ENCODE measurements at places on chromosomes 1 and 21.

- DNase-seq = no peak
Measured at GRCh38 chr1:206518206-206518605, 10.9 kb downstream of the RASSF5 start.

DNA sequence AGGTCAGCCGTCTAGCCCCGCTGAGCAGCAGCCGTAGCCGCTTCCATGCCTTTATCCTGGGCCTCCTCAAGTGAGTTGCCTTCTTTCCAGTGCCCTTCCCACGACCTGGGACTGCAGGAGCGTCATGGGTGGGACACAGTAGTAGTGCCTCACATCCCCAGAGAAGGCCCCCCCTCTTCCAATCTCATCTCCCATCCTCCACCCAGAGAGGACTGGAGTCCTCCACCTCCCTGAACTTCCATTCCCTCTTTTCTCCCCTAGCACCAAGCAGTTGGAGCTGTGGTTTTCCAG lies 4.9 kb downstream of the RUSC1 start:
- no peak for DNase-seq

GRCh38 chr1:166701603-166702100 lies 137.6 kb upstream of the POGK start:
- DNase-seq = no peak

GRCh38 chr1:205922314-205922713 lies 20.9 kb downstream of the SLC26A9 start:
- DNase-seq = no peak

GRCh38 chr1:28509705-28510272 lies 3.9 kb downstream of the RCC1 start:
- no peak for DNase-seq

DNA sequence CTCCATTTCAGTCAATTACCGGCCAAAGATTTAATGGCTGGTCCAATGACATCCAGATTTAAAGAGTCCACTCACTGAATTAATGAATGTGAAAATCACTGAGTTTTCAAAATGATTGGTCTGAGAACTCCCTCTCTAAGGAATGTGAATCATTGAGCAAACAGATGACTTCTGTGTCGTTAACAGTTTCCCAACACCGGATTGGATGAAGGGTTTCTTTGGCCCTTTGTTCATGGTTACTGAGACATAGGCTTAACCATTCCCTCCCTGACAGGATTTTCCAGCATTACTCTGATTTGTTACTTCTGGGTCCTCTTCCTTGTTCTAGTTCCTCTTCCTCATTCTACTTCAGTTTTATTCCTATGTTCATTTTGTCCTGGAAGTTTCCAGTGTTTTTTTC lies 1.5 kb upstream of the CLDN17 start:
- DNase-seq = no peak

- DNase-seq = no peak
Measured at GRCh38 chr1:62209931-62210595, 15.4 kb downstream of the L1TD1 start.

- DNase-seq = no peak
Measured at GRCh38 chr21:20642681-20643080, 355.5 kb upstream of the NCAM2 start.

- DNase-seq = no peak
Measured at GRCh38 chr1:232979558-232979957, 29.1 kb downstream of the NTPCR start.

DNA sequence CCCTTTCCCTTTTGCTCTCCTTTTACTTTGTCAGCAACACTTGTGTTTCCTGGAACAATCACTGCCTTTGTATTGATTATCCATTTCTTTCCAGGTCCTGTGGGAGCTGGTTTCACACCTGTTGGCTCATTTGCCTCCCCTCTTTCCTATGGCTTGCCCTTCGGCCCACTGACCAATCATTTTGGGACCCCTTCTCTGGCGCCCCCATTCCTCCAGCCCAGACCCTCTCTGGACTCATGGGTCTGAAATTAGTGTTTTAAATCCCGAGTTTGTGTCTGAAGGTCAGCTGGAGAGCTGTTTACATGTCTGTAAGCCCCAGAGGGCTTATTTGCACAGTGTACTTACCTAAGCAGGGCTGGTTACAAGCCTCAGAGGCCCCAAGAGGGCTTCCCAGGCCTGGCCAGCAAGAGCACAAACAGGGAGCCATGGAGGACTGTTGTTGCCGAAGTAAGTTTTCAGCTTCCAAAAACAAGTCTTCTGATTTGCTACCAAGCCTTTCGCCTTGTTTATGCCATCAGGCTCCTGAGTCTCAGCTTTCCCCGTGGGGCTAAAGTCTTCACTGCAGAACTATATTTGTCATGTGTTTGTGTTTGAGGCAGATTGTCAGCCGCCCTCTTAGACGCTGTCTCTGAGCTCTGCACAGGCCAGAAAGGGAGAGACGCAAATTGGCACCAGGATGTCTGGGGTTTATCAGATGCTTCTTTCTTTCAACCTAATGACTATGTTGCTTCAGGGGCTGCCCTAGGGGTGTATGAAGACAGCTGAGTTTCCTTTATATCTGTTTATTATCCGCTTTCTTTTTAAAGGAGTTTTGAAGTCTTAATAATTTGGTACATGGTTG lies 93.0 kb downstream of the ATP1A1 start:
- peak; percentile 22 for DNase-seq

GRCh38 chr1:71948561-71948960 lies 333.8 kb downstream of the NEGR1 start:
- DNase-seq = no peak

GRCh38 chr1:202234331-202235002 lies 40.9 kb downstream of the LGR6 start:
- no peak for DNase-seq

GRCh38 chr1:16092097-16092922 lies 18.9 kb upstream of the FAM131C start:
- no peak for DNase-seq

DNA sequence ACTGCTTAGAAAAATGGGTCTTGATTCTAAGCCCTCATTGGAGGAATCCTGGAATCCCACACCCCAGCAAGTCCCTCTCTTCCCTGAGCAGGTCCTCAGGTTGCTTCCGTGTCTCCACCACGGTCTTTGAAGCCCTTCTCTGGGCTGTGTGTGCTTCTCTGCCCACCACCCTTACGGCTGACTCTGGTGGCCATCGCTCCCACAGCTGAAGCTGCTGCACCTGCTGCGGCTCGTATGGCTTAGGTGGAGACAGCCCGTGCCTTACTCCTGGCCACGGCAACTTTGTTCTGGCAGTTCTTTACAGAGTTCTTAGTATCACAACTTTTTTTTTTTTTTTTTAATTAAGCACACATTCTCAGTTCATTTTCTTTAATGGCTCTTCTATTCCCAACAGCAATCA lies 10.9 kb upstream of the KIF26B start:
- DNase-seq = no peak

- DNase-seq = no peak
Measured at GRCh38 chr1:22709891-22710700, 543 bp upstream of the EPHB2 start.

- DNase-seq = no peak
Measured at GRCh38 chr1:23845163-23845562, 19.9 kb upstream of the HMGCL start.

DNA sequence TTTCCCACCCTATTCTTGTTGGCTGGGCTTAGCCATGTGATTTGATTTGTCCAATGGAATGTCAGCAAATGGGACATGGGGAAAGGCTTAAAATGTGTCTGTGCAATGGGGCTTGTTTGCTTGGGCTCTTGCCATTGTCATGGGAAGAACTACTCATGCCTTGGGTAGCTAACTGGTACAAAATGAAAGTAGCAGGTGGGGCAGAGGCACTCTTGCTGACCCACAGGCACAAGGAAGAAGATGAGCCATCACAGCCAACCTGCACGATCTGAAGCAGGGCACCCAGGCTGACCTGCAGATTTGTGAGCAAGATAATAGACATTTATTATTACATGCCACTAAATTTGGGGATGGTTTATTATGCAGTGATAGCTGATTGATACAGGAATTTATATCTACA lies 305.9 kb upstream of the CAMK1G start:
- no peak for DNase-seq

- DNase-seq = no peak
Measured at GRCh38 chr1:50853325-50853724, 106.7 kb downstream of the FAF1 start.

DNA sequence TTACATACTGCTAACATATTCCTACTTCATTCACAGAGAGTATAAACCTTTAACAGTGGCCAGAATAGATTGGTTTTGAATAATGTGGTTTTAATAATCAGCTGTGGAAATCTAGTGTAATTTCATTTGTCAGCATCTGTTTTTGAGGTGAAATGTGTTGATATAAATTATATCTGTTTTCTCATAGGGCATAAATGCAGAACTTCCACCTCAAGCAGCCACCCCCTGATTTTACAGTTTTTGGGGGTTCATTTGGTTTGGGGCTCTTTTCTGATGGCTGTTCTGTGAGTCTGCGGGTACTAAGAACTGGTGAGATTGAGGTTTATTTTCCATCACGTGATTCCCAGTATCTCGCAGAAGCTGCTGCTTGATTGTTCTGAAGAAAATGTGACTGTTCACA lies 23.2 kb downstream of the EDARADD start:
- DNase-seq = no peak

DNA sequence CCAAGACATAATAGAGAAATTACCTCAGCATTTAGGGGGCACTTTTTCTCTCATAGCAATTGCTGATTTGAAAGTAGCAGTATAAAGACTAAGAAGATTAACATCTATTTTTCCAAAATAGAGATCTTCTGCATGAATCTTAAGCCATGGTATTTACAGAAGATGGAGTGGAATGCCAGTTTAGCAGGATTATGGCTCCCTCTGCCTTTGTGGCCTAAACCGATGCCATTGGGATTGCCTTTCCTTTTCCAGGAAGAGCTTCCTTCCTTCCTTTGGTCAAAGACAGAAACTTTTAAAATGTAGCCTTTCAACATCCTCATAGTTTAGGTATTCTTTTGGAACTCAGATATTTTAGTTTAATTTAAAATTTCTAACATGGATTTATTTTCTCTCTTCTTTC lies 39.4 kb downstream of the CFHR5 start:
- no peak for DNase-seq

DNA sequence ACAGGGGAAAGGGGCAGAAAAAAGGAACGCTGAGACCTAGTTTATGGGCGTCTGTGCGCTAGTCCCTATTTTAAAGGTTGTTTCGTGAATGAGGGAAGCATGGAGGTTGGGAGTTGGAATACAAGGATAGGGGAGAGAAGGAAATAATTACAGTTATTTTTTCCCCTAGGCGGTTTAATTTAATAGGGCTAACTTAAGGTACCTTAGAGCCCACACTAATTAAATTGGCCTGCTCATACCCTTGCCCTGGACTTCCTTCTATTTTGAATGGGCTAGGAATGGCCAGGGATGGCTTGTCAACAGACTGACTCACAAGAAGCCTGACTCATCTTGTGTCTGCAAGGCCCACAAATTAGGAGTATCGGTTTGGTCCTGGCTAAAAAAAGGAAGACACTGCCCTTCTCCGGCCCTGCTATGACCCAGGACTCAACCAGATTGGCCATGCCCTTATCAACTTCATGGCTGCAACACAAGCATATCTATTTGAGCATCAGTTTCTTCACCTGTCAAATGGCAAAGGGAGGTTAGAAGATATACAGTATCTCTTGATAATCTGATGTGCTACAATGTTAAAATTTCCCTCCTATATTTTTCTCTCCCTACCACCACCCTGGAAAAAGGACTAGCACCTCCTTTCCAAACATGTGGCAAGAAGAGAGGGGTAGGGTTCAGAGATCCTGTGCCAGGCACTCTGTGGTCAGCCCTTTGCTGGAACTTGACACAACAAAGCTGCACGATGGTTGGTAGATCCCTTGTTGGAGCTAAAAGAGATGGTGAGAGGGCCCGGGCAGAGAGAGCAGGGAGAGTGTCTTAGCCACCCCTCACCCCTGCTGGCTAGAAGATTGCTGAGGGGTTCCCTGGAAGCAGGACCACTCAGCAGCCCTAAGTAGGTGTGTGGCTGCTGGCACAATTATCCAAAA lies 2.2 kb upstream of the SSBP3 start:
- DNase-seq = no peak

GRCh38 chr1:174642393-174642792 lies 194.6 kb downstream of the GPR52 start:
- DNase-seq = no peak

DNA sequence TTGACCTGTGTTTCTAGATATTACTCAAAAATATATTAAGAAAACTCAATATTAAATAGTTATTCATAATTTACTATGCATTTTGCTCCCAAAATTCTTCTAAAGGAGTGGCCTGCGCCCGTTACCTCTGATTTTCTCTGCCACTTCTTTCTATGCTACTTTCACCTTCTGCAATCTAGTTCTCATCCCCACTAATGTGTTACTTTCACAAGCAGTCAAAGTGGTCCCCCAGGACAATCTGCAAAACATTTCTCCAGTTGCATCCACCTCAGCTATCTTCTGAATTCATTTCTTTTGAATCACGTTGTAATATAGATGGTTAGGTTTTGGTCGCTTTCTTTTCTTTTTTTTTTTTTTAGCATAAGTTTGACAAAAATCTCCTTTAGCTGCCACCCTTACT lies 13.4 kb downstream of the INSL5 start:
- DNase-seq = no peak

DNA sequence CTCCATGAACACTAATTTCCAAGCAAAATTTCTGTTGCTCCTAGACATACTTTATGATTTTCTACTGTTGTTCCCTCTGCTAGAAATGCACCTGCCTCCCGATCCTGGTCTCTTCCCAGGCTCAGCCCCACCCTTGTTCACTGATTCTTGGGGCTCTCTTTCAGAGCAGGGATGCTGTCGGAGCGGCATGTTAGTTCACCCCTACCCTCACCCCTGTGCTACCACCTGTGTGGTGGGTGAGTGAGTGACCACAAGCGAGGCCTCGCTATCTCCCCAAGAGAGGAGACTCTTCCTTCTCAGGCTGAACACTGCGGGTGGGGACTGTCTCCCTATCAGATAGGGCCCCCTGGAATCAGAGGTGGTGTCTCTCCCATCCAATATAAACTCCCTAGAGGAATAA lies 4.9 kb upstream of the S100A8 start:
- no peak for DNase-seq
